ENCODE measurements at places on chromosomes 5 and 9.

GRCh38 chr9:135976944-135977343, 15.8 kb upstream of the UBAC1 start:
- DNase-seq = no peak

DNA sequence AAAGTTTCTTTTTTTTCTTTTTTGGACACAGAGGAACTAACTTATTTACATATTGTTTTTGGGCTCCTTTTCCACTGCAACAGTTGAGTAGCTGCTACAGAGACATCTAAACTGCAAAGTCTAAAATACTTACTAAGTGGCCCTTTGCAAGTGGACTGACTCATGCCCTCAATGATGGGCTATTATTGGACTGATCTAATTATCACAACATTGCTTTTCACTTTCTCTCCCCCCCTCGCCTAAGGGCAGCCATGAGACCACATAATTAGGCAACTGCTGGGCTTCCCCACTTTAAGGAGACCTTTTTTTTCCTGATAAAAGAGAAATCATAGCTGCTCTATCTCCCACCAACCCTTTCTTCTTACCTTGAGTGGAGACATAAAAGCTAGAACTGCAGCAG, 47.0 kb downstream of the PLK2 start:
- no peak for DNase-seq

GRCh38 chr5:139392324-139392677, 2.6 kb upstream of the MZB1 start:
- no peak for DNase-seq

GRCh38 chr5:66585291-66585690, 10.9 kb upstream of the MAST4 start:
- no peak for DNase-seq
